NCI-H446 treated with DMSO at 0.1 percent for 48 hours (cell line): ENCODE measurements at places on chromosomes 7 and 10.

GRCh38 chr10:92181575-92181974, 109.3 kb downstream of the CPEB3 start:
- no peak for DNase-seq

DNA sequence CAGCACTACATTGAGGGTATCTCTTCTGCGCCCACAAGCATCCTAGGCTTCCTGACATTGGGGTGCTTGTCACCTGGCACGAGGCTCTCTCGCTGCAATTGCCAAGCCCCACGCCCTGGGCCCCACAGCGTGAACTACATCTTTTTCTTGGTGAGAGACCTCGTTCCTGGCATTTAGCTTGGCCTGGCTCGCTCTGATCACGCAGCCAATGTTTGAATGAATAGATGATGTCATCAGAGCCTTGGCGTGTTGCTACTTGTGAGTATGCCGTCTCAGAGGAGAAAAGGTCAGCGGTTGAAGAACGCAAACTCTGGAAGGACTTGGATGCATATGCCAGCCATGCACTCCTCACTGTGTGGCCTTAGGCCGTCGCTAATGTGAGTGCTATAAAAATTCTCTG, 150.2 kb upstream of the AUTS2 start:
- DNase-seq = no peak

DNA sequence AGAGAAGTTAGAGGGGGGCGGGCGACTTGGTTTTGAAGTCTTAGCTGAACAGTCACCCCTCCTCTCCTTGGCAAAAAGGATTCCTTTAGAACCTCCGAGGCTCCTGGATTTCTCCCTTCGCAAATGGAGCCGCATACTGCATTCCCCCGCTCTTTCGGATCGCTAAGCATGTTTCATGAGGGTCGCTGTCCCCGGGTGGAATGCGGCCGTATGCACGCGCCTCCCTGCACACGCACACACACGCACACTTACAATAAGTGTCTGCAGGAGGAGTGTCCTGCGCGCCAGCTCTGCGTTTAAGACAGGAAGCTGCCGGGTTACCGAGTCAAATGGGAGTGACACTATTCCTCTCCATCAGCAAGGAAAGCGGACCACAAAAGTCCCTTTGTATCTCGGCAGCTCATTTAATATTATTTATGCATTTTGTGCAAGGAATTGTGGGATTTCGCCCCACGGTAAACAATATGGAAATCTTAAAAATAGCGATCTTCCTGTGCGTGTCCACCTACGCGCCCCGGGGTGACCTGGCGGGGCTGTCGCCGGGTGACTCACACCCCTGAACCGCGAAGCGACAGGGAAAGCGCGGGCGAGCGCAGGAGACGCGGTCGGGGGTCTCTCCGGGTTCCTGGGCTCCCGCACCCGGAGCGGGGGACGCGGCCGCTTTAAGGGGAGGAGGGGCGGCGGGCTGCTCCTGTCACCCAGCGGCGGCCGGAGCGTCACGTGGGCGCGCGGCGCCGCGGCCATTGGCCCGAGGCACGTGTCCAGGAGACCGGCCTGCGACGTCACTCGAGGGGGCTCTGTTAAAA, 988 bp upstream of the EN2 start:
- no peak for DNase-seq

DNA sequence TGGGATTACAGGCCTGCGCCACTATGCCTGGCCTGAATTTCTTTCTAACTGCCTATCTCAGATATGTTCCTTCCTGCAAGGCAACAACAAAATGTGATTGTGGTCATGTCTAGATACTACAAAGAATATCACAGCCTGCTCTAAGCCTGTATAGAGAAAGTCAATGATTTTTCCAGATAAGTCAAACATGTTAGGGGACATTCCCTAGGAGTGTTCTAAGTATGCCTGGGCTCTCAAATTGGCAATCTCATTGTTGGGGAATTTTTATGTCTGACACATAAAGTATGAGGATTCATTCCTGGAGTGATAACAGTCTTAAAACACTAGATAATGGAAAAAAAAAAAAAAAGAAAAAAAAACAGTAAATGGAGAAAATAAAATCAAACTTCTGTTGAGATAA, 406.1 kb downstream of the GATA3 start:
- no peak for DNase-seq

DNA sequence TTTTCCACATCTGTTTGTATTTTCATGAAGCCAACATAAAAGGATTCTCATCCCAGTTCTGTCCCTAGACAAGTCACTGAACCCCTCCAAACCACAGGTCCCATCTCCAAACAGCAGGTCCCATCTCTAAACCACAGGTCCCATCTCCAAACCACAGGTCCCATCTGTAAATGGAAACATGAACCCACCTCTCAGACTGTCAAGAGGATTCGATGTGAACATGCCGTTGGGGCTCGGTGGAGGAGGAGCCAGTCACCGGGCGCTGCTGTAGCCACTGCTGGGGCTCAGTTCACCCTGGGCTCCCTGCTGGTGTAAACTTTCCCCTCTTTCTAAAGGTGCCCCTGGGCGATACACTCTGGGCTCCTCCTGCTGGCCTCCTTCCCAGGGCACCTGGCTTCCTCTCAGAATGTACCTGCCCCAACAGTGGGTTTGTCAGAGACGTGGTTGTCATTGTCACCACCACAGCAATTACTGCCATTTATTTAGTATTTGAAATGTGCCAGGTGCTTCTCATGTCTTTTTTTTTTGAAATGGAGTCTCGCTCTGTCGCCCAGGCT, 13.0 kb downstream of the LHPP start:
- no peak for DNase-seq

- DNase-seq = no peak
Measured at GRCh38 chr10:124153023-124153826, 59.8 kb upstream of the CHST15 start.

DNA sequence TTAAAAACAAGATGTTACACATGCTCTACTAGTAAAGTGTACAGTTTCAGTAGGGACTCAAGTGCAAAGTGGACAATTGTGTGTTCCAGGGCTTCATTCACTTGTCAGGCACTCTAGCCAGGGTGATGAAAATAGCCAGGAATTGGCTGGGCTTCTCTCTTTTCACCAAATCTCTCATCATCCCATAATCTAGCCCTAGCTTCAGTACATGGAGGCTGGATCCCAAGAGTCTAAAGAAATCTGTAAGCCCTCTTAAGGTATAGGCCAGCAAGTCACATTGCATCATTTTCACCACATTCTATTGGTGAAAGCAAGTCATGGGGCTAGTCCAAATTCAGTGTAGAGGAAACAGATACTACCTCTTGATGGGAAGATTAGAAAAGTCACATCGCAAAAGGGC, 47.3 kb upstream of the C1GALT1 start:
- DNase-seq = no peak

- no peak for DNase-seq
Measured at GRCh38 chr10:60142736-60143135, 236.4 kb upstream of the CCDC6 start.

DNA sequence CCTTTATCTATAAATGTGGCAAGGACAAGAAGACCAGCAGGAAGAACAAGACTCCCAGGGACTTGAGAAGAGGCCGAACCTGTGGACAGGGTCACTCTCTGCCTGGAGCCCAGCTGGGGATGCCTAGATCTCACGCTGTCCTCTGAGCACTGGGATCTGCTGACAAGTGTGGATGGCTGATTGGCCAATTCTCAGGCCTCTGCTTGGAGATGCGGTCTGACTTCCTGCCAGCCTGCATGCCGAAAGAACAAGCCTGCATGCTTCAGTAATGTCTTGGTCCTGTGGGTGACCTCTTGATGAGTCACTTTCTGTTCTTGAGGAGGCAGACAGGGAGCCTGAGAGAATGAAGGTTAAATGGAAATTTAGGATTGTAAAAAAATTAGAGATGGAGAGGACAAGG, 84.7 kb downstream of the TMEM178B start:
- no peak for DNase-seq

- DNase-seq = no peak
Measured at GRCh38 chr10:71757399-71757922, 15.9 kb downstream of the VSIR start.

- DNase-seq = no peak
Measured at GRCh38 chr10:77594471-77594783, 43.2 kb downstream of the KCNMA1 start.

- no peak for DNase-seq
Measured at GRCh38 chr10:109875828-109876821, 47.2 kb downstream of the XPNPEP1 start.

GRCh38 chr7:36521911-36522310, 132.2 kb downstream of the ANLN start:
- no peak for DNase-seq

GRCh38 chr7:28613262-28613661, 200.9 kb downstream of the CREB5 start:
- no peak for DNase-seq

DNA sequence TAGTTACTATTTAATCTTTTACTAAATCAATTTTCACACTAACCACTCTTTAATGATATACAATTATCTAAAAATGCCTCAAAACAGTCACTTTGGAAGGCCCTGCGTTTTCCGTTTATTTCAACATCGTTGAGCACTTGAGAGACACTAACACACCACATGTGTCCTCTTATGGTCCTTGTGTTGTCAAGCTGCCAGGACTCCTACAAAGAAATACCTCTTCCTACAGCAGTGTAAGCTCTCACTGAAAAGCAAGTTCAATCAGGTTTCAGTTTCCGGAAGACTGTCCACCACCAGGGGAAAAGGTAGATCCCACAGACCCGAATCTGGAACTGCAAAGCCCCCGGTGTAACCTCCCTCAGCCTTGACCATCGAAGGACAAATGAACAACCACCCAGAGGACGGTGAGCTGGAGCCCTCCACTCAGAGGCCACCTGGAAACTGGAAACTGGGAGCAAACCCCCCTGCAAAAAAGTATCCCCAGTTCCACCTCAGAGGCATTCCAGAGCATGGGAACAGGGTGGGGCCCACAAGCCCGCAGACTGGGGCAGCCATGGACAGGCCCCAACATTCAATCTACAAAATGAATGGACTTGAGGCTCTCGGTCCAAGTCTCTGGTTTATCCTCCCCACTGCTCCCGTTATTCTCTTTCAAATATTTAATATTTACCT, 37.6 kb downstream of the KCNH2 start:
- peak; percentile 22 for DNase-seq

DNA sequence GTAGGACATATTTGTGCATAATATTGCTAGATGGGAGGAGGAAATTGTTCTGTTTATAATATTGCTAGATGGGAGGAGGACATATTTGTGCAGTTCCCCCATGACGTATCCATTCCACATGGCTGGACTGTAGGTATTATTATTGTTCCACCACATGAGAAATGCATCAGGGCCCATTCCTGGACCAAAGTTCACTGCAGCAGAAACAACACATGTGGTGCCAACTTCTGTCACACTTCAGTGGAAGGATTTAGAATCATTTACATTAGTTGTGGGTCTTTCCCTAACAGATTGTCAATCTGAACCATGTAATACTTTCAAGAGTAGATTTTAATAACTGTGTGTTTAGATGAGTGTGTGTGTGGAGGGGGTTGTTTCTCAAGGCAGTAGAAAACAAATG, 32.7 kb upstream of the MACC1 start:
- peak; percentile 72 for DNase-seq

DNA sequence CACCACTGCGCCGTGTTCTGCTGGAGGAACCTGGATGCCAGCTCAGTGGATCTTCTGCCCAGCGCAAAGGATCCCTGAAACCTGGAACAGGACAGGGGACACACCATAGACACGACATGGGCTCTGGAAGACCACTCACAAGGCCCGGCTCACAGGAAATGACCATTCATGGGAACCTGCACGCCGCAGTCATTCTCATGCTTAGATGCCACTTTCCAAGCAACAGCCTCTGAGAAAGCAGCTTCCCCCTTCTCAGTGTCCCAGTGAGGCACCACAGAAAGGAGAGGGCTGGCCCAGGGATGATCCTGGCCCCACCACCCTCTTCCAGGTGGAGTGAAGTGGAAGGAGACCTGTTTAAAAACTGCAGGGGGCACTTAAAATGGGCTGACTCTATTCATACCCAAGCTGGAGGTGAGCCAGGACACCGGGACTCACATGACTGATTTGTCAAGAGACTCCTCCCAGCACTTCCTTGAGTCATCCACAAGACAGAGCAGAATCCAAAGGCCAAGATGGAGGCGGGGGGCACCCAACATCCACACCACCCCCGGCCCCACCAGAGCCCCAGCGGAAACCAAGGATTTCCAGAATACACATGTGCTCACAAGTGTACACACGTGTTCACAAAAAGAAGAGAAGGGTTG, 11.2 kb downstream of the CTBP2 start:
- DNase-seq = no peak

GRCh38 chr10:34762603-34763299, 52.3 kb downstream of the PARD3 start:
- no peak for DNase-seq

GRCh38 chr10:45278860-45279498, 36.4 kb downstream of the OR13A1 start:
- no peak for DNase-seq

- no peak for DNase-seq
Measured at GRCh38 chr7:24725554-24726241, 31.6 kb downstream of the GSDME start.

GRCh38 chr7:1169409-1170368, 9.7 kb upstream of the ZFAND2A start:
- DNase-seq = no peak

- no peak for DNase-seq
Measured at GRCh38 chr7:9175871-9176270, 742.5 kb downstream of the NXPH1 start.

DNA sequence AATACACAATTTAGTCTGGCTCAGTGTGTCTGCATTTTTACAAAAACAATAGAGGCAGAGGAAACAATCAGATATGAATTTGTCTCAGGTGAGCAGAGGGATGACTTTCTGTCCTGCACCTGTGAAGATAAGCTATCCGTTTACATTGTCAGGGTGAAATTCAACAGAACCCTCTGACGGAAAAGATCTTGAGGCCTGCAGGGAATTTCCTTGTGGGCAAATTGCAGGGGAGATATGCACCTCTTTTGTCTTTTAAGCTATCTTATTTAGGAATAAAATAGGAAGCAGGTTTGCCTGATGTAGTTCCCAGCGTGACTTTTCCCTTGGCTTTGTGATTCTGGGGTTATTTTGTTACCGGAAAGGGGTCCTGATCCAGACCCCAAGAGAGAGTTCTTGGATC, 325.1 kb downstream of the GALNT17 start:
- no peak for DNase-seq

DNA sequence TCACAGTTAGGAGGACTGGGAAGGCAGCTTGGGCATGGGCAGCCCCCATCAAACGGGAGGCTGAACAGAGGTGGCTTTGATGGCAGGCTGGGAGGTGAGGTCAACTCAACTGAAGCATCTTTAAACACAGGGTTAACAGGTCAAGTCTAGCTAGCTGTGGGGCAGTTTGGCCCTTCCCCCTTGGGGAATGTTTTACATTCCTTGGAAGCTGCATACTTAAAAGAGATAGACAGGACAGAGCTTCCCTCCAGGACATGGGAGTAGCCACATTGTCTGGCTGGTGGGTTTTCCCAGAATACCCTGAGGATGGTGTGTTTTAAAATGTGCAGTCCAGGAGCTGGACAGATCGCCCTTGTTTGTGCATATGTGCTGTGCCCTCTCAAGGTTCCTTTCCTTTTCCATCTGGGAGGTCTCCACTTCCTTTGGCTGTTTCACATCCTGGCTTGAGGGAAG, 6.8 kb upstream of the RASSF4 start:
- no peak for DNase-seq

GRCh38 chr10:5413012-5413938, 918 bp downstream of the NET1 start:
- no peak for DNase-seq

- DNase-seq = no peak
Measured at GRCh38 chr7:106372126-106372525, 87.3 kb upstream of the NAMPT start.

- DNase-seq = no peak
Measured at GRCh38 chr7:151871904-151872303, 5.0 kb downstream of the PRKAG2 start.
